Hematopoietic multipotent progenitor cell treated with erythropoietin and hydrocortisone succinate and interleukin-3 and kit ligand, for 15 days (in vitro differentiated cells): ENCODE measurements at places on chromosomes 7 and 10.

DNA sequence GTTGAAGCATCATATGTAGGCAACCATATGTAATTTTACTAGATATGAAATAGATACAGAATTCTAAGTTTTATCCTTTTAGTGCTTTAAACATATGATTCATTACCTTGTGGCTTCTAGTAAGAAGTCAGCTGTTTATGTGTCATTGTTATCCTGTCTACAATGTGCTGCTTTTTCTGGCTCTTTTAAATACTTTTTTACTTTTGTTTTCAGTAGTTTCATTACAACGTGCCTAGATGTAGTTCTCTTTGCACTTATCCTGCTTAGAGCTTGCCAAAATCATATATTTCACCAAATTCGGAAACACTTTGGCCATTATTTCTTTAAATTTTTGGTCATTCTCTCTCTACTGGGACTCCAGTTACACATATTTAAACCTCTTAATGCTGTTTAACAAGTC, 26.4 kb downstream of the YAE1 start:
- DNase-seq, result no peak

DNA sequence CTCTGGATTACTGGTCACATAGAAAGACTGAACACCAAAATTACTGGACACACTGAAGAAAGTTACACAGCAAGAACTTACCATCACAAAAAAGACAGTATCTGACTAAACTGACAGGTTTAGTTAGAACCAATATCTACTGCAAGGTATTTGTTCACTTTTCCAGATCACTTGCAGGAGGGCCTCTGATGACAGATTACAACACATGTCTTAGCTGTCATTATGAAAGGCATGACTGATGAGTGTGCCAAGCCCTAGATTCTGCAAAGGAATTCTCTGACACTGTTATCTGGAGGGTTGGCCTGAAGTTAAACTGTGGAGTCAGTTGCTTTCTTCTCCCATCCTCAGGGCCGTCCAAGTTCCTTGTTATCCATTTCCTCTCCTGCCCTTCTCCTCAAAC, 242.7 kb downstream of the KIF20B start:
- no peak for DNase-seq

- DNase-seq, result no peak
Observed at GRCh38 chr7:2157473-2158279, 75.1 kb downstream of the MAD1L1 start.

DNA sequence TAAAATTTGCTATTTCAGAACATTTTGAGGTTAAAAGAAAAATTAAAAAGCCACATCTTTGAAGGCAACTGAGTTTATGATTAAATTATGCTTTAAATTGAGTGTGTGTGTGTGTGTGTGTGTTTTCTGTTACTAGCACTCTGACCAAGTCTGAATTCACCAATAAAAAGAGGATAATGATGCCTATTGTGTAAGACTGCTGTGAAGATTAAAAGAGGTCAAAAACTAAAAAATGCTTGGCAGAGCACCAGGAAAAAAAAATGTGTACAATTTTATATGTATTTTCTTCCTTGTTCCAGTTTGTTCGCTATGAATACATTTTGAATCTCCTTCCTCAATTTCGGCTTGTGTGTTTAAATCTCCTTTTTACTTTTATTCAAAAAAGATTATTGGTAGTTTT, 316.6 kb upstream of the MAGI2 start:
- no peak for DNase-seq
